Osteocyte (in vitro differentiated cells): ENCODE measurements at places on chromosomes 13 and 19. TPM values are rescaled to one million over a fixed set of nuclear protein-coding genes. Genes with fewer than 3 reads are reported as not detected.
A peak's percentile ranks its signal among the peaks of the same experiment; 100 is the strongest.

DNA sequence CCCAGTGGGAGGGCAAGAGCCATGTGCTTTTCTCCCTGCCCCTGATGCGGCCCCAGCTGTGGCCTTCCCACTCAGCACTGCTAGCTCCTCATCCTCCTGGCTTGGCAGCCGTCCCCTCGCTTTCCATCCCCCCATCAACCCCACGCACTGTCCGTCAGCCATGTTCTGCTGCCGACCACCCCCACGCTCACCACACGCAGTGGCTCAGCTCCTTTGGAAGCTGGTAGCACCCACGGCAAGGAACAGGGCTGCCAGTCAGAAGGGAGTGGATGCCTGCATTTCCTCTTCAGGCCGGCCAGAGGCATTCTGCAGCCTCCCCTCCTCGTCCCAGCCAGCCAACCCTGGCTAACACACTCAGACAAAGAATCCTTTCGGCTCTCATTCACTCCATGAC lies 6.3 kb downstream of the CALM3 start:
- peaks cover 26% of the 10 kb centered on the region for H3K36me3 ChIP-seq
- no peak overlapping the region for H3K4me3 ChIP-seq
- DNase-seq, result no peak
- no peaks in the 10 kb centered on the region for H3K27me3 ChIP-seq

- peaks cover 9% of the 10 kb centered on the region for H3K4me1 ChIP-seq
- H3K4me3 ChIP-seq, result no peak overlapping the region
- peaks cover 2% of the 10 kb centered on the region for H3K27me3 ChIP-seq
- no peak overlapping the region for H3K27ac ChIP-seq
- DNase-seq, result no peak
- no peaks in the 10 kb centered on the region for H3K36me3 ChIP-seq
Measured at GRCh38 chr13:91162180-91162579, 185.3 kb upstream of the MIR17HG start.

GRCh38 chr13:24223341-24224231 lies 63.1 kb downstream of the SPATA13 start:
- H3K4me3 ChIP-seq, result no peak overlapping the region
- no peaks in the 10 kb centered on the region for H3K4me1 ChIP-seq
- no peaks in the 10 kb centered on the region for H3K27me3 ChIP-seq
- H3K27ac ChIP-seq, result no peak overlapping the region
- DNase-seq, result no peak

GRCh38 chr19:6030214-6030507 lies 52.2 kb upstream of the RANBP3 start:
- no peaks in the 10 kb centered on the region for H3K4me1 ChIP-seq
- H3K27ac ChIP-seq, result no peak overlapping the region
- H3K4me3 ChIP-seq, result no peak overlapping the region
- H3K27me3 ChIP-seq, result no peaks in the 10 kb centered on the region

- H3K27ac ChIP-seq, result no peak overlapping the region
- peaks cover 6% of the 10 kb centered on the region for H3K4me1 ChIP-seq
Measured at GRCh38 chr13:93529961-93530360, 303.4 kb downstream of the GPC6 start.

- no peak overlapping the region for H3K4me3 ChIP-seq
- H3K27ac ChIP-seq, result no peak overlapping the region
- no peak for DNase-seq
- H3K36me3 ChIP-seq, result no peaks in the 10 kb centered on the region
- peaks cover 42% of the 10 kb centered on the region for H3K4me1 ChIP-seq
Measured at GRCh38 chr13:80475718-80476117, 134.8 kb upstream of the SPRY2 start.

DNA sequence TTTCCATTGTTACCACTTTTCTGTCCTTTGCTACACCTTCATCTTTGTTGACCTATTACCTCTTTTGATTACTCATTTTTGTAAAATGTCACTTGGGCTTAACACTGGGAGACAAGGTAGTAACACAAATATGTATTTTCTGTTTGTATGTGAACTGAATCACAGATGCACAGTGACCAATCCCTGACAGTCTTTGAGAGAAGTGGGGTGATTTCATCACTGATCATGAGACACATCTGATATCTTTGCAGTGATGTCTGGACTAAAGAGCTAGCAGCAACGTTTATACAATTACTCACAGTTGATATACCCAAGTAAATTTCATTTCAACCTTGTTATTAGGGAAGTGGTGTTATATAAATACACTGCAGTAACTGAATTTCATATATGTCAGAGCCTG lies 1397.4 kb upstream of the SPRY2 start:
- no peaks in the 10 kb centered on the region for H3K36me3 ChIP-seq
- no peak for DNase-seq
- H3K4me3 ChIP-seq, result no peak overlapping the region

DNA sequence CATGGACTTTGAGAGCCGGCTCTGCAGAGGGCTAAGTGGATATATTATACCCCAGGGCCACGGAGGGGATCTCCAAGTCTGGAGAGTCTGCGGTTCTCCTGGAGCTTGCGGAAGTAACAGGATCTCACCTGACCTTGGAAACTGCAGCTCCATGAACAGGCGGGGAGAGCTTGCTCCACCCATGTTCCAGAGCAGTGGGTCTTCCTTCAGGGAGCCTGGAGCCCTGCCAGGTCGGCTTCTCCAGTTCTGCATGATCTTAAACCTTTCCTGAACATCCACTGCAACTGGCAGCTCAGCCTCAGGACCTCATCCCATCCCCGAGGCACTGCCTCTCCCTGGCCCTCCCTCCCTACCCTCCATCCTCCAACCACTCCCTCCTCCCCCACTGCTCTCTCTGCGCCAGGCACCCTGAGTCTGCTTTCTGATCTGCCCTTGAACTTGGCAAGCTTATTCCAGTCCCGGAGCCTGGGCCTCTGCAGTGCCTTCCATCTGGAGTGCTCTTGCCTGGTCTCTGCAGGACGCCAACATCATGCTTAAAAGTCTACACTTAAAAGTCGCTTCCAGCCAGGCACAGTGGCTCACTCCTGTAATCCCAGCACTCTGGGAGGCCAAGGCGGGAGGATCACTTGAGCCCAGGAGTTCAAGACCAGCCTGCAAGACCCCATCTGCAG lies 13.2 kb downstream of the ATCAY start:
- peaks cover 4% of the 10 kb centered on the region for H3K27me3 ChIP-seq
- H3K36me3 ChIP-seq, result no peaks in the 10 kb centered on the region
- no peak overlapping the region for H3K4me3 ChIP-seq

DNA sequence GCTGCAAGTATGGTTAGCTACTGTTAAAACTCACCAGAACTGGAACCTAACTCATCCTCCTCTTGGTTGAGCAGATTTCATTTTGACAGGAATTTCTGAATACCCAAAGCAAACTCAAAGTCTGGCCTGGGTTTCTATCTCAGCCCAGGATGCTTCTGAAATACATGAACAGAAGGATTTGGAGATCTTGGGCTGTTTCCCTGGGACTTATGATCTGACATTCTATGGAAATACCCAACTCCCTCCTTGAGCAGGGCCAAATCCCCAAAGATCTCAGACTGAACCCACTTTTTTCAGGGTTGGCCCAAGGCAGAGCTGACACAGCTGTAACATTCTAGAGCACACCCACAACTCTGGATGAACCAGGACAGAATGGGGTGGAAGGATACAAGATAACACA lies 1.1 kb upstream of the ITM2B start:
- peak overlapping the region; percentile 92 for H3K4me3 ChIP-seq
- no peak overlapping the region for H3K27ac ChIP-seq
- H3K27me3 ChIP-seq, result peaks cover 22% of the 10 kb centered on the region

DNA sequence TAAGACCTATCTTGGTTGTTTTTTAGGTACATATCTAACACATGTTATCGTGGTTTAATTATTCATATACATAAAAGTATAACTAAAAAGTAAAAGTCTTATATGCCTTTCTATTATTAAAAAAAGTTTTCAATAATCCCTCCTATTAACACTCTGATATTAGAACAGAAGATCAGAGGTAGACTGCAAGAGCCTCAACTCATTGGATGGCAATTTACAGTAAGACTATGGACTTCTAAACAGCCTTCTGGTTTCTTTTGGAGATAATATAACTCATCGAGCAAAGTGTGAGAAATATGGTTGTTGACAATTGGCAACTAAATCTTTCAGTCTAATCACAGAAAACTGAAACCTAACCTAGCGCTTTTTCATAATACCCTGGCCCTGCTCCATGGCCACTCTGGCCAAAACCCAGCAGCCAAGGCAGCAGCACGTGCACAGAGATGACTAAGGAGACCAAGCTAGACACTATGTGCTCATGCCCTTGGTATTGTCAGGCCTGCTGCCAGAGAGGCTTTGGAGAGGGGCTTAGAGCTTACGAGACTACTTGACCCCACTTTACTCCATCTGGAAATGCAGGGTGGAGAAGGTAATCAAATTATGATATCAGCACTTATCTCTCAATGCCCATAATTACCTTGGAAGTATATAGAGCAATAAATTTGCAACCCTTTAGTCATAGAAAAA lies 40.6 kb upstream of the EEF1AKMT1 start:
- no peak overlapping the region for H3K4me3 ChIP-seq
- H3K27me3 ChIP-seq, result no peaks in the 10 kb centered on the region
- H3K4me1 ChIP-seq, result peaks cover 46% of the 10 kb centered on the region
- H3K27ac ChIP-seq, result peak overlapping the region; percentile 95
- peaks cover 12% of the 10 kb centered on the region for H3K36me3 ChIP-seq

DNA sequence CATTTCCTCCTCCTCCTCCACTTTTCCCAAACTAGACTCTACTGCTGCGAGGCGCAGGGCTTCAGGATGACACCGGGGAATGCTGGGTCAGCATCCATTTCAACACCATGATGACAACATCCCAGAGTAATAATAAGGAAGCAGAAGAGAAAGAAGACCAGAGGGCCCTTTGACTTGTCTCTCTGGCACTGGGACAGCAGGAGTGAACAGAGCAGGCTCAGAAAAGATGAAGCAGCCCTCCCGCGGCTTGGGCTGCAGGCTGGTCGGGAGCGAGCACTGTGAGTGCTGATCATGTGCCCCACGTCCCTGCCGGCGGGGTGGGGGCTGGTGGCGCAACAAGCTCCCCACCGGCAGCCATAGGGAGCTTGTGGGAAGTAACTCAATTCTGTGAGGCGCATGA lies 30.5 kb downstream of the RANBP3 start:
- peak overlapping the region; percentile 60 for H3K27ac ChIP-seq
- no peak for DNase-seq
- H3K27me3 ChIP-seq, result no peaks in the 10 kb centered on the region
- H3K4me1 ChIP-seq, result peaks cover 41% of the 10 kb centered on the region

- H3K27ac ChIP-seq, result no peak overlapping the region
- DNase-seq, result no peak
- no peaks in the 10 kb centered on the region for H3K27me3 ChIP-seq
Measured at GRCh38 chr13:24277761-24278160, 31.6 kb upstream of the C1QTNF9 start.

- H3K27me3 ChIP-seq, result no peaks in the 10 kb centered on the region
- no peaks in the 10 kb centered on the region for H3K36me3 ChIP-seq
- H3K4me1 ChIP-seq, result peaks cover 64% of the 10 kb centered on the region
- peak overlapping the region; percentile 29 for H3K4me3 ChIP-seq
Measured at GRCh38 chr19:18660051-18660910, 23.2 kb upstream of the CRTC1 start.

Gene ZSCAN1
- total RNA-seq, result 0.57 TPM in 1 of 2 replicates, not detected in the other

Gene ZNF43
- 16.0 and 17.7 TPM in 2 replicates for total RNA-seq

Gene LGALS7B
- not detected in 2 replicates for total RNA-seq

Gene TEX101
- total RNA-seq, result not detected in 2 replicates

Gene DDX49
- total RNA-seq, result 59.7 and 63.9 TPM in 2 replicates

Gene IGSF23
- total RNA-seq, result not detected in 2 replicates

Gene LILRB1
- total RNA-seq, result not detected in 2 replicates

Gene ZNF506
- total RNA-seq, result 7.8 and 10.5 TPM in 2 replicates
